ENCODE measurements at places on chromosomes 13 and 19.

- no peak for DNase-seq
These were observed 350.9 kb upstream of the NBEA start for GRCh38 chr13:34591129-34591528.

DNA sequence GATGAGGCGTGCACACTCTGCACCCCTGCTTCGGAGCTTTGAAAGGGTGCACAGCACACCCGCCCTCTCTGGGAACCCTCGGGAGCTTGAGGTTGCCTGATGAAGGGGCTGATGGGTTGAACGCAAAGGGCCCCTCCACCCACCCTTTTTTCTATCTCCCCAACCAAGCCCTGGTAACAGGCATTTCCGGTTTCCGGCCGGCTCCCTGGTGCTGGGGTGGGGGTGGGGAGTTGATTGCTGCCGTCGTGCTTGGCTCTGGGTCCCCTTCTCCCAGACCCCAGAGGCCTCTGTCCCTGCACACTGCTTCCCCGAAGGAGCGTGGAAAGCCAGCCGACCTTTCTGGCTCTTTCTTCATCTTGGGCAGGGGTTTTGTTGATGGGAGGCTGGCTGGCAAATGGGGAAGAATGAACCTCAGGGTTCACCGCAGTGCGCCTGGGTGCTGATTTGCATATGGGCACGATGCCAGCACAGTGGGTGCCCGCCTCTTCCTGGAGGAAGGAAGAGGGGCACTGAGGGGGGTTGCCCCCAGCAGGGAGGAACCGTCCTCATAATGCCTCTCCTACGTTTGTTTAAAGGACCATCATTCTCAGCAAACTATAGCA is 29.1 kb downstream of the VAV1 start:
- DNase-seq, result no peak

GRCh38 chr19:19098084-19098702 is 34.4 kb downstream of the SLC25A42 start:
- DNase-seq, result no peak

DNA sequence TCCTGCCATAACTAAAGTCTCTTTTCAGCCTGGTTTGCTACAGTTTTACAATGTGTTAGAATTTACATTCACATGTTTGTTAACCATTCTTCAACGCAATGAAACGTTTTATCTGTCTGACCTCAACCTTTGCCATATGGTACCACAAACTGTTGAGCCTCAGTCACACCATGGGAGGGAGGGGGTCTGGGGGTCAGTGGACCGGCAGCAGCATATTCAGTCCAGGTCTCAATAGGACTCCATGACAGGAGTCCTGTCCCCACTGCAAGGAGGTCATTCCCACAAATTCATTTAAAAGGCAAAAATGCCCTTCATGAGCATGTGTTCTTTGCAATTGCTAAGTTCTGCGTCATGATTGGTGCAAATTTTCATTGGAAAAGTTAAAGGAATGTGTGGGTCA is 66.6 kb upstream of the OLFM4 start:
- DNase-seq, result no peak

DNA sequence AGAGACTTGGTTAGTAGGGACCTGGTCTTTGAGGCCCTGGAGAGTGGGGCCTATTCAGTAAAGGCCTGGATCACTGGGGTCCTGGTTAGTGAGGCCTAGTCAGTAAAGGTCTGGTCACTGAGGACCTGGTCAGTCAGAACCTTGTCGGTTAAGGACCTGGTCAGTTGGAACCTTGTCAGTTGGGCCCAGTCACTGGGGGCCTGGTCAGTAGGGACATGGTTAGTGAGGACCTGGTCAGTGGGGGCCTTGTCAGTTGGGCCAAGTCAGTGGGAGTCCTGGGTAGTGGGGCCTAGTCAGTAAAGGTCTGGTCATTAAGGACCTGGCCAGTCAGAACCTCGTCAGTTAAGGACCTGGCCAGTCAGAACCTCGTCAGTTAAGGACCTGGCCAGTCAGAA is 43.2 kb upstream of the TPM4 start:
- no peak for DNase-seq

DNA sequence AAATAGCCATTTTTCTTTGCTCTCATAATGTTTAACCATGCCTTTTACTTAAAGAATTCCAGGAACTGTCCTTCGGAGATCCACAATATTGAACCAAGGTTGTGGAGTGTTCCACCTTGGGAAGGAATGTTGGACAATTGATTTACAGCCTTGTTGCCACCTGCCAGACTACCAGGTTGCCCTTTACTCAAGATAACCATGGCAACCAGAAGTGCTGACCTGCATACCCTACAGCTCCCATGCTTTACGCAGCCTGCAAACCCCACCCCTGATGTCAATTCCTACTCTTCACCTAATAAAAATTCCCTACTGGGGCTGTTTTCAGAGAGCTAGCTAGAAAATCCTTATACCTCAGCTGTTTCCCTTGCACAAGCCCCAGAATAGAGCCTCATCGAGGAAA is 151.0 kb upstream of the RXFP2 start:
- no peak for DNase-seq

DNA sequence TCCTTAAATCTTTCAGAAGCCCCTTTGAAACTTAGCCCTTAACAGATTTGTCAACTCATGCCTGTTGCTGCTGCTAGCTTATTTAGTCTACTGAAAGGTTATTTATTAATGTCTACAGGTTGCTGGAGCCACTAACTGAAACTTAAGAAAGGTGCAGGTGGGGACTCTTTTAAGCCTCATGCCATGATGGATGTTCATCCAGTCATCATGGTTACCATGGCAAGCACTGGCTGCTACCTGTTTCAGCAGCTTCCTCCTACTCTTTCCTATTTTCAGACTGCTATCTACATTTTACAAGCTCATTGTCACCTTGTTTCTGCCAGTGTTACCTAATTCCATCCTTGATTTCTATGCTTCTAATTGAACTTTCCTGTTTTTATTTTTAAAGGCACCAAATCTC is 27.1 kb downstream of the DGKH start:
- DNase-seq, result no peak

DNA sequence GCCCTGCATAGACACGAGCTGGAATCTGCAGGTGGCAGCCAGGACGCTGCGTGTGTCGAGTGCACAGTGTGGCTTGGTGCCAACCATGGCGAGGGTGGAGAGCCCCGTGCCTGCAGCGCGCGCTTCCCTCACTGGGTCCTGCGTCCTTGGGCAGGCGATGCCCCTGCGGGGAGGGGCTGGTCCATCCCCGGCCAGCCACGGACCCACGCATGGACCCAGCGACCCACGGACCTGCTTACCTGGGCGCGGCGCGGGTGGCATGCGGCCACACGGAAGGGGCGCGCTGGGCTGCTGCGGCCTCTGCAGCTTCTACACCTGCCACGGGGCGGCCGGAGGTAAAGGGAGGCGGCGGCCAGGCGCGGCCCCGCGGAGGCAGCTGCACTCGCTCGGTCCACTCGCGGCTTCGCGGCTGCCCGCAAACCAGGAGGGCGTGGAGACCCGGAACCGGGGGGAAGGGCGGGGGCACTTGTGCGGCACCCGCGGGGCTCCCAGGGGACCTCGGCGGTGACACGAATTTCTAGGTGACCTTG is 569 bp upstream of the MCF2L start:
- DNase-seq, result no peak

GRCh38 chr19:13505761-13506470 is 363 bp downstream of the CACNA1A start:
- DNase-seq, result no peak

GRCh38 chr13:87498681-87499080 is 172.5 kb upstream of the SLITRK5 start:
- DNase-seq, result no peak

- DNase-seq, result no peak
These were observed 13.4 kb upstream of the ZNF358 start for GRCh38 chr19:7502552-7502951.

GRCh38 chr13:67557642-67558241 is 327.6 kb upstream of the PCDH9 start:
- no peak for DNase-seq

DNA sequence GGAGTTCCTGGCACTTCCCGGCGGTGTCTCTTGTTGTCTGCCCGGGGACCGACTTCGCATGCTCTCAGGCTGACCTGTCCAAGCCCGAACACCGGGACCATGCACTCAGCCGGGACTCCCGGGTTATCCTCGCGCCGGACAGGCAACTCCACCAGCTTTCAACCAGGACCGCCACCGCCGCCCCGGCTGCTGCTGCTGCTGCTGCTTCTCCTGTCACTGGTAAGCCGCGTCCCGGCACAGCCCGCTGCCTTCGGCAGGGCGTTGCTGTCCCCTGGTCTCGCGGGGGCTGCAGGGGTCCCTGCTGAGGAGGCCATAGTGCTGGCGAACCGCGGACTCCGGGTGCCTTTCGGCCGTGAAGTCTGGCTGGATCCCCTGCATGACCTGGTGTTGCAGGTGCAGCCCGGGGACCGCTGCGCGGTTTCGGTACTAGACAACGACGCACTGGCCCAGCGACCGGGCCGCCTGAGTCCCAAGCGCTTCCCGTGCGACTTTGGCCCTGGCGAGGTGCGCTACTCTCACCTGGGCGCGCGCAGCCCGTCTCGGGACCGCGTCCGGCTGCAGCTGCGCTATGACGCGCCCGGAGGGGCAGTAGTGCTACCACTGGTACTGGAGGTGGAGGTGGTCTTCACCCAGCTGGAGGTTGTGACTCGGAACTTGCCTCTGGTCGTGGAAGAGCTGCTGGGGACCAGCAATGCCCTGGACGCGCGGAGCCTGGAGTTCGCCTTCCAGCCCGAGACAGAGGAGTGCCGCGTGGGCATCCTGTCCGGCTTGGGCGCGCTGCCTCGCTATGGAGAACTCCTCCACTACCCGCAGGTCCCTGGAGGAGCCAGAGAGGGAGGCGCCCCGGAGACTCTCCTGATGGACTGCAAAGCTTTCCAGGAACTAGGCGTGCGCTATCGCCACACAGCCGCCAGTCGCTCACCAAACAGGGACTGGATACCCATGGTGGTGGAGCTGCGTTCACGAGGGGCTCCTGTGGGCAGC is 661 bp downstream of the FREM2 start:
- no peak for DNase-seq

DNA sequence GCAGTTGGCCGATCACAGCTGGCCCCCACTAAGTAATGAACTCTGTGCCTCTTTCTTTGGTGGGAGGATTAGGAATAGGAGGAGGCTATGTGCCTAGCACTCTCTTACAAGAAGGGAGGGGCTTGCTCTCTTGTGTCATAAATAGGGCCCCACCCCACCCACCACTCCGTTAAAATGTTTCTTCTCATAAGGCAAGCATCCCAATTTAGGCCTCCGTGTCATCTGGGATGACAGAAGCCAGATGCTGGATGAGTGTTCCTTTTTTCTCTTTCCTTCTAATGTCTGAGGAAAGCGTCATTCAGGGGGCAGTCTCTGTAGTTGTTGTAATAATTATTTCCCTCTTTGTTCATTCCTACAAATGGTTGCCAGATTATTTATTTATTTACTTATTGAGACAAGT is at the start of gene LIPE:
TSS of gene LIPE (minus strand) at position 76 of the 400 bp plus-strand sequence. CDS start 239 bp downstream, outside the sequence.
- DNase-seq, result no peak

DNA sequence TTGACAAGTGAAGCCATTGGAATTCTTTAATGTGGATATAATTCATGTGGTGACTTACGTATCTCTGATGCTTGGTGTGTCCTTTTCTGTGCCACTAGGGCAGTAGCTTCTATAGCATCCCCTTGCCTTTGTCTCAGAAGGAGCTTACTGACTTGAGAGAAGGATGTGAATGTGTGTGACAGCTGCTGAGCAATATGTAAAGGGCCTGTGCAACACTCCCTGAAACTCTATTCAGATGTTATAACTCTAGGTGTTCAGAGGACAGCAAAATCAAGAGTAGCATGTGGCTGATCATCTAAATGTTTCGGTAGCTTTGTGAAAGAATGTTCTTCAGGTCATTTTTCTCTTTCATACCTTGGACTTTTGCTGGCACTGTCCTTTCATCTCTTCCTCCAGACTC is 189.5 kb downstream of the LMO7 start:
- DNase-seq, result no peak

DNA sequence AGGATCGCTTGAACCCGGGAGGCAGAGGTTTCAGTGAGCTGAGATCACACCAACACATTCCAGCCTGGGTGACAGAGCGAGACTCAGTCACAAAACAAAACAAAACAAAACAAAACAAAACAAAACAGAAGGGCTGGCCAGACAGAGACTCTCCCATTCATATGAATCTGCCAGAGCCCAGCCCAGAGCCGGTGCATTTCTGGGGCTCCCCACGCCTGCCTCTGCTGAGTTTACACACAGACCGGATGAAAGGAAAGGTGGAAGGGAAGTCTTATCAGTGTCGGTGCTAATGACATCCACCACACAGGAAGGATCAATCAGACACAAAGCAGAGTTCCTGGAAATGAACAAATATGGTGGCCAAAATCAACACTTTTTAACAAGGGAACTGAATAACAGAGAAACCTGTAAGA is 6.8 kb downstream of the TRAPPC6A start:
- no peak for DNase-seq

DNA sequence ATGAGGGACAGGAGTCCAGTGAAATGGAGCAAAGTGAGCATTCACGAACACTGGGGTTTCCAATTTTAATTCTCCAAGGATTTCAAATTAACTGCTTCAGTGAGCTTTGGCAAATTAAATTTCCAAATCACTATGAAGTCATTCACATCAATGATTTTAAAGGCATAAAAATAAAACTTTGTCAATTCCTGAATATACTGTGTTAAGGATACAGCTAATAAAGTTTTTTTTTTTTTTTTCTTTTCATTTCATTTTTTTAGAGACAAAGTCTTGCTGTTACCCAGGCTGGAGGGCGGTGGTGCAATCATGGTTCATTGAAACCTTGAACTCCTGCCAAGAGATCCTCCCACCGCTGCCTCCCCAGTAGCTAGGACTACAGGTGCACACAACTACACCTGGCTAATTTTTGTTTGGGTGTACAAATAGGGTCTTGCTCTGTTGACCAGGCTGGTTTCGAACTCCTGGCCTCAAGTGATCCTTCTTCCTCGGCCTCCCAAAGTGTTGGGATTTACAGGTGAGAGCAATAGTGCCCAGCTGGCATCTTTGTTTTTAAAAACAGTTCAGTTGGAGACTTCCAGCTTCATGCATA is 21.9 kb downstream of the RBM26 start:
- DNase-seq, result no peak

DNA sequence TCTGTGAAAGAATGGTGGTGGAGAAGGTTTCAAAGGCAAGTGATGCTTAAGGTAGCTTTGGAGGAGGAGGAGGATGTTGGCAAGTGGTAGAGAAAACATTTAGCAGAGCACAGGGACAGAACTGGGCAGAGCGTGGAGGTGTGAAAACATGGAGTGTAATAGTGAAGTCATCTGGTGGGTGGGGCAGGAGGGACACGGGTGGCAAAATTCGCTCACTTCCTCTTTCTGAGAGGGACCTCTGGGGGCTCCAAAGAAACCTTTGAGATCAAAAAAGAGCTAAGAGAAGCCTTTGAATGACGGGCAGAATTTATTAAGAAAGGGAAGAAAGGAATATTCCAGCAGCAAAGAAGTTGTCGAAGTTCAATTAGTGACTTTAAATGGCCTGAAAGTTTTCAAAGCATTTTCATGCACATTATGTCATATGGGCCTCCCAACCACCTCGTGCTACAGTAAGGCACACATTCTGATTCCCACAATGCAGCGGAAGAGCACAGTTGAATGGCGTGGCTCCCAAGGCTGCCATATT is 82.8 kb downstream of the STARD13 start:
- DNase-seq, result no peak

DNA sequence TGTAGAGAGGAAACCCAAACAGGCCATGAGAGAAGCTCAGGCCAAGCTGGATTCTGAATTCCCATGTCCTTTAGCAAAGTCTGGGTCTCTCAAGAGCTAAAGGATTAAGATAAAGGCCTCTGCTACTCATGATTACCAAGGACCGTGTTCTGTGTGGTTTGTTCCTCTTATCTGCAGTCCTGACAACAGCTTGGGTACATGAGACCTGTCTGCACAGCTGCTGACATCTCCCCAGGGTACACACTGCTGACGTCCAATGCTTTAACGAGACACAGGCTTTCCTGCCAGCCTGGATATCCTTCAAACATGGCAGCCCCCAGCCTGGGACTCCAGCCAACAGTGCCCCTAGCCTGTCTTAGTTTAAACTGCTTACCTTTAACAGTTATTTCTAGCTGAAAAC is 211.0 kb downstream of the SLC7A1 start:
- no peak for DNase-seq

Measured in BJ (cell line).